ENCODE measurements at places on chromosomes 16 and 17.

GRCh38 chr17:43020030-43020621 is 2.1 kb downstream of the VAT1 start:
- DNase-seq, result no peak
- no peak overlapping the region for H3K4me3 ChIP-seq
- no peaks in the 10 kb centered on the region for H3K36me3 ChIP-seq
- H3K27ac ChIP-seq, result peak overlapping the region; percentile 83

DNA sequence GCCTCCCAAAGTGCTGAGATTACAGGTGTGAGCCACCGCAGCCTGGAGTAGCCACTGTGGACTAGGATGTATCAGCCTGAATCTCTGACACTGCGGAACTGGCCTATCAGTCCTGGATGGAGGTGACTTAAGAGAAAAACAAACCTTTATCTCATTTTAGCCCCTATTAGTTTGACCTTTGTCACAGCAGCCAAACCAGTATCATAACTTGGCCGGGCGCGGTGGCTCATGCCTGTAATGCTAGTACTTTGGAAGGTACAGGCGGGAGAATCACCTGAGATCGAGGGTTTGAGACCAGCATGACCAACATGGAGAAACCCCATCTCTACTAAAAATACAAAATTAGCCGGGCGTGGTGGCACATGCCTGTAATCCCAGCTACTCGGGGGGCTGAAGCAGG is 51.8 kb upstream of the USP7 start:
- no peaks in the 10 kb centered on the region for H3K36me3 ChIP-seq
- no peak overlapping the region for H3K27ac ChIP-seq
- H3K4me1 ChIP-seq, result no peaks in the 10 kb centered on the region
- H3K27me3 ChIP-seq, result no peaks in the 10 kb centered on the region
- H3K4me3 ChIP-seq, result no peak overlapping the region
- DNase-seq, result no peak

GRCh38 chr17:19744922-19745757 is 3.0 kb downstream of the ALDH3A1 start:
- peak overlapping the region; percentile 42 for H3K4me3 ChIP-seq
- no peaks in the 10 kb centered on the region for H3K27me3 ChIP-seq
- peaks cover 3% of the 10 kb centered on the region for H3K4me1 ChIP-seq
- H3K27ac ChIP-seq, result peak overlapping the region; percentile 75
- peak; percentile 97 for DNase-seq

GRCh38 chr16:49824593-49824992 is 31.3 kb downstream of the ZNF423 start:
- no peak overlapping the region for H3K27ac ChIP-seq
- DNase-seq, result no peak
- H3K36me3 ChIP-seq, result no peaks in the 10 kb centered on the region

DNA sequence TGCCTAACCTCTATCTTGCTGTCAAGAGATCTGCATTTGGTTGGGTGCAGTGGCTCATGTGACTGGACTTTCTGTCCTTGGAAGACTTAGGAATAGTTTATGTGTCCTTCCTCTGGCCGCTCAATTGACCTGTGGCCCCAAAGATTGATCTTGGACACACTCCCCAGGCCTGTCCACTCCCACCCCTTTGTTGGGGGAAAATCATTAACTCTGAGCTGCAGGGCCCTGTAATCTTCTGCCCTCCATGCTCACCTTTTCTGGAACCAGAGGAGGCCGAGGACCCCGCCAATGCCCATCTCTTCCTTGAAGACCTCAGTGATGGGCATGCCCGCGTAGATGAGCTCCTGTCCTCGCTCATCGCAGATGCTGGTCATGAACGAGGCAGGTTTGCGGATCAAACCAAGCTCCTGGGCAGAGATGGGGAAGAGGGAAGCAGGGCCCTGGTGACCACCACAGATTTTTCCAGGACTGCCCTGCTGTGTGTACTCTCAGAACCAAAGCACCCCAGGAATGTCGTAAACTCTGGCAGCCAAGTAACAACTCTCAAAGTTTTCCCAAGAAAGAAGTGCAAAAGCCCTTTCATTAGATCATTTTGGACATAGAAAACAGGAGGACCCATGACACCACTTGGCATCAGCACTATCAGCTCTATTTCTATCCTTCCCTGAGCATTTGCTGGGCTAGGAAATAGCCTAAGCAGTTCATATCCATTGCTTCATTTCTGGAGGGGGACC is 8.5 kb upstream of the KLHL11 start:
- H3K27ac ChIP-seq, result no peak overlapping the region
- no peak overlapping the region for H3K4me3 ChIP-seq
- DNase-seq, result no peak
- peaks cover 29% of the 10 kb centered on the region for H3K36me3 ChIP-seq
- H3K27me3 ChIP-seq, result no peaks in the 10 kb centered on the region

DNA sequence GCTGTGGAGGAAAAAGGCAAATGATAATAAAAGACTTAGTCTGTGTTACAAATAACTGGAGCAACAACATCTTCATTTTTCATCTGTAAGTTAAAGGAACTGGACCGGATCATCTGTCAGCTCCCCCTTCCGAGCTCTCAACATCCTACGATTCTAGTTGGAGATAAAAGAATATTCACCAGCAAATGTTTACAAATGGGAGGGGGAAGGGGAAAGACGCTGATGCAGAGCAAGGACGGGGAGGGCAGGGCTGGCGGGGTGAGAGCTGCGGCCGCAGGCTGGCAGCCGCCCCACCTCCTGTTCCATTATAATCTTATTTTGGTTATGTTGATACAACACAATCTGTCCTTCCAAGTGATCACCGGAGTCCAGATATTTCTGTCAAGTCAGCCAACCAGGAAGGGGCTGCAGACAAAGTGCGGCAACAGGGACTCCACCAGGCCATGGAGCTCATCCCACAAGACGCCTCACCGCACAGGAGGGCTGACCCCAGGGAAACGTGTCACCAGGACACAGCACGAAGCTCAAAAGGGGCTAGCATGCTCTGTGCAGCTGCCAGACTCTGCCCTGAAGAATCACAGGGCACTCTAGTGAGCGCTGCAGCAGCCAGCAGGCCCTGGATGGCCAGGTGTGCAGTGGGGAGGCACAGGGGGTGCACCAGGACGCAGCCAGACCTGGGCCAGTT is 19.7 kb downstream of the FBXO31 start:
- H3K27me3 ChIP-seq, result no peaks in the 10 kb centered on the region
- H3K4me1 ChIP-seq, result peaks cover 21% of the 10 kb centered on the region
- H3K4me3 ChIP-seq, result no peak overlapping the region
- no peak for DNase-seq

- DNase-seq, result no peak
- H3K27me3 ChIP-seq, result no peaks in the 10 kb centered on the region
- no peak overlapping the region for H3K27ac ChIP-seq
- H3K36me3 ChIP-seq, result no peaks in the 10 kb centered on the region
- H3K4me1 ChIP-seq, result no peaks in the 10 kb centered on the region
- no peak overlapping the region for H3K4me3 ChIP-seq
Measured at GRCh38 chr17:12622726-12623125, 43.0 kb upstream of the MYOCD start.

GRCh38 chr17:30005709-30006320 is 64.4 kb downstream of the EFCAB5 start:
- H3K4me3 ChIP-seq, result no peak overlapping the region
- H3K4me1 ChIP-seq, result no peaks in the 10 kb centered on the region
- no peaks in the 10 kb centered on the region for H3K27me3 ChIP-seq
- no peaks in the 10 kb centered on the region for H3K36me3 ChIP-seq
- no peak overlapping the region for H3K27ac ChIP-seq
- DNase-seq, result no peak

DNA sequence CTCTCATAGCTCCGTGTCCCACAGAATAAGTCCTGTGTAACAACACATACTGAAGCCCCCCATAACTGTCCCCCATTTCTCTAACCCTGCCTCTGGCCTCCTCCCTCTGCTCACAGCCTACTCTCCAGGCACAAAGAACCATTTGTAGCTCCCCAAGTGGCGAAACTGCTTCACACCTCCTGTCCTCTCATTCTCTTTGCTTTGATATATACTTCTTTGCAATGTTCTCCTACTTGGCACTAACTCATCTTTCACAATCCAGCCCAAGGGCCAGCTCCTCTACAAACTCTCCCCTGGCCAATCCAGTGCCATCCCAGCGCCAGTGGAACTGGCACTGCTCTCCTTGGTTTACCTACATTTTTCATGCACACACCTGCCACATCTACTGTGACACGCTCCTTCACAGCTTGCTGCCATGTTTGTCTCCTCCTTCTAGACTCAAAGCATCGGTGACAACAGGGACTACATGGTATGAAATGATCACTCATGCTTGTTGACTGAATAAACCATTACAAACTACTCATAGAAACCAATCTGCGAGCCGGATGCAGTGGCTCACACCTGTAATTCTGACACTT is 12.8 kb downstream of the CYTH1 start:
- no peak overlapping the region for H3K27ac ChIP-seq
- H3K4me1 ChIP-seq, result no peaks in the 10 kb centered on the region
- no peaks in the 10 kb centered on the region for H3K27me3 ChIP-seq
- DNase-seq, result no peak
- no peak overlapping the region for H3K4me3 ChIP-seq
- H3K36me3 ChIP-seq, result no peaks in the 10 kb centered on the region

DNA sequence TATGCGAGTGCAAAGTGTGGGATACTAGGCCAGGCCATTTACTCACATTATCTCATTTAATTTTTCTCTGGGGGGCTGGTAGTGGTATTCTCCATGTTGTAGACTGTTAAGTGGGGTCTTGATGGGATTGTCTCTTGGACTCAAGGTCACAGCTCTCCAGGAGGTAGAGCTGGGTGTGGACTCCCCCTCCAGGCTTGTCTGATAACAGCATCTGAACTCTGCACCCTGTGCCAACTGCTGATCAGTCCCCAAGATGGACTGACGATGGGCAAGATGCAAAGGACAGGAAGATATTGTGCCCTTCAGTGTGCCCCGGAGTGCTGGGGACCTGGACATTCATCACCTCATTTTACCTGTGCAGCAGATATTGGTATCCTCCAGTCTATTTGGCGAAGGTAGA is 147.8 kb downstream of the MSI2 start:
- H3K27ac ChIP-seq, result no peak overlapping the region
- peaks cover 23% of the 10 kb centered on the region for H3K4me1 ChIP-seq
- H3K4me3 ChIP-seq, result no peak overlapping the region
- H3K36me3 ChIP-seq, result no peaks in the 10 kb centered on the region

DNA sequence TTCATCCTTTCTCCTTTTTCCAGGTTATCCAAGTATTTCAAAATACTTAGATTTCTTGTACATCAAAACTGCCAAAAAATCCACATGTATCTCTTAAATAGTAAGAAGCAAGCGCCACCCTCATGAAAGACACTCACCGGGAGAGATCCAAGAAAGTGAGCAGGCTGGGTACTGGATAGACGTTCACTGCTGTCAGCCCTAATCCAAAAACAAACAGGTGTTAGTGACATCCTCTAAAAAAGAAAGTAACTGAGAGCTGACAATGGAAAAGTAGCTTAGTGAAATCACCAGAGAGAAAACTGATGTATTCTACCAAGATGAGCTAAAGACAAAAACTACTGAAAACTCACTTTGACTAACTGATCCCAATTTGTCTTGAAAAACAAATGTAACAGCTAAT is 46.1 kb downstream of the MARVELD3 start:
- H3K4me3 ChIP-seq, result no peak overlapping the region
- H3K27me3 ChIP-seq, result no peaks in the 10 kb centered on the region
- peaks cover 8% of the 10 kb centered on the region for H3K4me1 ChIP-seq
- no peak overlapping the region for H3K27ac ChIP-seq
- DNase-seq, result no peak
- H3K36me3 ChIP-seq, result peaks cover 8% of the 10 kb centered on the region

GRCh38 chr16:62201911-62202310 is 165.7 kb upstream of the CDH8 start:
- no peak for DNase-seq
- no peak overlapping the region for H3K4me3 ChIP-seq
- H3K36me3 ChIP-seq, result no peaks in the 10 kb centered on the region
- H3K27me3 ChIP-seq, result no peaks in the 10 kb centered on the region
- no peak overlapping the region for H3K27ac ChIP-seq

DNA sequence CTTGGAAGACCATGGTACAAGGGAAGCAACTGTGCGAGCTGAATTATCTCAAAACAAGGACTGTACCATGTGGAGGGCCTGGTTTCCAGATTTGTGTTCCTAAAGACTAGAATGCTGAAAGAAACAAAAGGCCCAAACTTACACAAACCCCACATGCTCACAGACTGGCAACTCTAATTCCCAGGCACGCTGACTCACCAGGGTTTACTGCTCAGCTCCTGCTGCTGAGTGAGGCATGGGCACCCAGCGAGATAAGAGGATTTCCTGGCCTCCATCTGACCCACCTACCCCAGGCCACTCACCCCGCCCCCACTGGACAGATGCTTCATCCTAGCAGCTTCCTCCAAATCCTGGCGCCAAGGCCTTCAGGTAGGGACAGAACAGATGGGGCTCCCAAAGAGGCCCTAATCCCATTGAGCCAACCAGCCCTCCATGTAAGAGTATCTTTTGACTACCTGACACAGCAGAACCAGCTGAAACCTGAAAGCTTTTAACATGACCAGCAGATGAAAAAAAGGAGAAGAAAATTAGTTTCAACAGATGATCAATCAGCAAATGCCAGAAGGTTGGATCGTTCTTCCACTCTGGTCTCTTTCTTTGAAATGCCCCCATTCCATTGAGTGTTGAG is 33.9 kb downstream of the DCUN1D3 start:
- H3K27ac ChIP-seq, result no peak overlapping the region
- peak; percentile 30 for DNase-seq
- H3K4me1 ChIP-seq, result peaks cover 6% of the 10 kb centered on the region
- H3K4me3 ChIP-seq, result no peak overlapping the region
- H3K36me3 ChIP-seq, result no peaks in the 10 kb centered on the region
- H3K27me3 ChIP-seq, result no peaks in the 10 kb centered on the region

- no peak overlapping the region for H3K27ac ChIP-seq
- no peaks in the 10 kb centered on the region for H3K27me3 ChIP-seq
- DNase-seq, result no peak
- H3K4me1 ChIP-seq, result peaks cover 3% of the 10 kb centered on the region
- no peaks in the 10 kb centered on the region for H3K36me3 ChIP-seq
- no peak overlapping the region for H3K4me3 ChIP-seq
Measured at GRCh38 chr16:15477802-15478201, 43.4 kb downstream of the BMERB1 start.

- H3K4me1 ChIP-seq, result no peaks in the 10 kb centered on the region
- H3K27me3 ChIP-seq, result no peaks in the 10 kb centered on the region
- H3K27ac ChIP-seq, result no peak overlapping the region
- no peak for DNase-seq
- H3K36me3 ChIP-seq, result no peaks in the 10 kb centered on the region
Measured at GRCh38 chr16:50459496-50460080, 88.6 kb upstream of the NKD1 start.

- no peaks in the 10 kb centered on the region for H3K27me3 ChIP-seq
- no peaks in the 10 kb centered on the region for H3K4me1 ChIP-seq
- H3K4me3 ChIP-seq, result no peak overlapping the region
- H3K36me3 ChIP-seq, result no peaks in the 10 kb centered on the region
Measured at GRCh38 chr16:74199842-74200124, 96.8 kb upstream of the PSMD7 start.
